ENCODE measurements at places on chromosomes 16 and 17. TPM values are rescaled to one million over a fixed set of nuclear protein-coding genes. Genes with fewer than 3 reads are reported as not detected.

DNA sequence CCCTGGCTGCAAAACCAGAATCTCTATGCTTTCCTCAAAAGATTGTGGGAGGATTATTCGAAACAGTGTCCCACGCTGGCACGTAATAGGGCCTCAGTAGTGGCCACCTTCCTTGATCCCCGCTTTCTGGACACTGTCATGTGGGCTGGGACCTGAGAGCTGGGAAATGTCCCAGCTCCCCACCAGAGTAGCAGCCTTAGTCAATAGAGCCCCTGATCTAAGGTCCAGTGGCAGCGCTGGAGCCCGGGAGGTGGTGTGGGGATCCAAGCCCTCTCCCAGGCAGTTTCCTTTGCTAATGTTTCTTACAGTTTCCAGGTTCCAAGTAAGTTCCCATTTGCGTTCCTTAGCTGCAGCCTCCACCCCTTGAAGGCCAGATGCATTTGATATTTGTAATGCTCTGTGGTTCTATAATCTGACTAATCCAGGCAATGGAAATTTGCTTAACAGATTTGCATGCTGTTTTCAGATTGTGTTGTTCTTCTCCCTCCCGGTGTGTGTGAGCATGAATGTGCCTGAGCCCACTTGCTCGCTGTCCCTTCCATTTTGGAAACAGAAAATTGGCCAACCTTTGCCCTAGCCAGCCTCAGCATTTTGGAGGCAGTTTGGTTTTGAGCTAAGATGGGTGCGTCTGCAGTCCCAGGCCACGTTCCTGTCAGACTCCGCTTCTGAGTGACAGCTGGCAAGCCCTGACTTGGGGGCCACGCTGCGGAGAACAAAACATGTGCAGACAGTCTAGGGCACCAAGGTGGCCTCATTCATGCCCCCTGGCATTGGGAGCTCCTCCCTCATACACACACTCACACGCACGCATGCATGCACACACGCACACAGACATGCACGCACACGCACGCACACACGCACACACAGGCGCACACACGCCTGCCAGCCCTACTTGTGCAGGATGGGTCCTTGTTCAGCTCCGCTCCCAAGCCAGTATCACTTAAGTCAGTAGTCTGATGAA is 69.4 kb downstream of the CCDC182 start:
- no peak for DNase-seq

ARHGDIA gene
- 193 TPM for total RNA-seq

DNA sequence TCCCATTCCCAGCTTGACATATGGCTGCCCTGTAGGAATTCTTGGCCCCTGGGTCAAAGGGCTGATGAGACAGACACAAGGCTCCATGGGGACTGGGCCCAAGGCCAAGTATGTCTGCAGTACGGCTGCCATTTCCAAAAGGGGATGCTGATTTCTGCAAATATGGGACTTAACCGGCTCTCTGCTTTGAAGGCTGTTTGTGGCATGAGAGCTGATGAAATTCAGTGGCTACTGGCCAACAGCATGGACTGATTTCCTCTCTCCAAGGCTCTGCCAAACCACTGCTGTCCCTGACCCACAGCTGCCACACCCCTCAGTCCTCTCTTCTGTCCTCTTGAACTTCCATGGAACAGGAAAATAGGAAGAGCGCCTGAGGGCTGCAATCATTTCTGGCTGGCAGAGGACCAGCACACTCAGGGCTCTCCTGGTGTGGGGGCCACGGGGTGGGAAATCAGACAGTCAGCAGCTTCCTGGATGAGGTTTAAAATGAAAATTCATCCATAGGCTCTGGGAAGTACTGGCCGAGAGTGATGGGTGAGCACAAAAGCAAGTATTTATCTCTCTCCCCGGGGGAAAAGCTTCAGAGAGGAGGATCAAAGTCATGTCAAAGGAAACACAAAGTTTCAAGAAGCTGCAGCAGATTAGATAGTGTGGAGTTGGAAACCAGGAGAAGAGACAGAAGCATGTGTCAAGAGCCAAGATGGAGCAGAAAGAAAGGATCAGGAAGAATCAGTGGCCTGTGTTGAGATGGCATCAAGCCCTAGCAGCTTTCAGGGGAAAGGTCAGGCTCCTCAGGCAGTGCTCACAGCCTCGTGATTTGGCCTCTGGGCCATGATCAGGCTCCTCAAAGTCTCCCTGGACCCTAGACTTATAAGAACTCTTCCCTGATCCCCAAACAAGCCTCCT is 64.1 kb upstream of the SREBF1 start:
- DNase-seq: peak; percentile 94

- DNase-seq: peak; percentile 90
Measured at GRCh38 chr17:50686494-50687199, 21.1 kb downstream of the ANKRD40 start.

ALOX15 gene
- total RNA-seq: not detected

DNA sequence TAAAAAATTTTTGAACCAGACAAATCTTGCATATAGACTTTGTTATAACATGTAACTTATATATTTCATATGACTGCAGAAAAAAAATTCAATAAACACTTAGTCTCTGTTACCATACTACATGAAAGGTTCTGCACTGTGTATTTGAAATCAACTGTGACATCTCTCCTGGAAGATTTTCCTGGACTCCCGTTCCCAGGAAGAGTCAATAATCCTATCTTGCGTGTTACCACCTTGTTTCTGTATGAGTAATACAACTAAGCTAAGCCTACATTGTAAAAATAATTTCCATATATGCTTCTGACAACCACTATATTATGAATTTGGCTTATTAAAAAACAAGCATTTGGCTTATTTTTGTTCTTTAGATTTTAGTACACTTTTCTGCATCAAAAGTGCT is 665.6 kb upstream of the SOX9 start:
- no peak for DNase-seq

- peak; percentile 46 for DNase-seq
Measured at GRCh38 chr17:66353937-66354401, 51.6 kb downstream of the PRKCA start.

DNA sequence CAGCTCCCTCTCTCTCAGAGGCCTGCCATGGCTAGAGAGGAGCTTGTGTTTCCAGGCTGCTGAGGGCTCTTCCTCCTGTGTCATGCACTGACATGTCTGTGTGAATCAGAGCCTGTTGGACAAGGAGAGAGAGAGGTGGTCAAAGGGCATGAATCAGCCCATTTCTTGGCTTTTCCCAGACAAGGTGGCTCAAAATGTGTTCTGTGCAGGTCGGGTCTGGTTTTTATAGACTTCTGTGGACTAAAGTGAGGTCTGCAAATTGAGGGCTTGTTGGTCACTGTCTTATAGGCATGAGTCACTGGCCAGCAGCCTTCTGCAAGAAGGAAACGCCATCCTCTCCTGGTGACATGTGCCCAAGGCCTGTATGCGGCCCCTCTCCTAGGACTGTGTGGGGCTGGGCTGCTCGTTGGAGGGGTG is 97.9 kb downstream of the FOXL1 start:
- peak; percentile 92 for DNase-seq

HNF1B gene
- not detected for total RNA-seq

PRSS8 gene
- total RNA-seq: not detected

KLHL36 gene
- total RNA-seq: 83.9 TPM

TNFRSF12A gene
- 700 TPM for total RNA-seq

- no peak for DNase-seq
Measured at GRCh38 chr17:82862737-82863382, 23.0 kb upstream of the ZNF750 start.

- peak; percentile 94 for DNase-seq
Measured at GRCh38 chr17:81552244-81553017, at the start of gene FAAP100. Gene FAAP100 (minus strand): TSS chr17:81552353. CDS start chr17:81552330, 23 bp downstream.

GRCh38 chr16:23615805-23616204 is 19.7 kb upstream of the NDUFAB1 start:
- no peak for DNase-seq

DNA sequence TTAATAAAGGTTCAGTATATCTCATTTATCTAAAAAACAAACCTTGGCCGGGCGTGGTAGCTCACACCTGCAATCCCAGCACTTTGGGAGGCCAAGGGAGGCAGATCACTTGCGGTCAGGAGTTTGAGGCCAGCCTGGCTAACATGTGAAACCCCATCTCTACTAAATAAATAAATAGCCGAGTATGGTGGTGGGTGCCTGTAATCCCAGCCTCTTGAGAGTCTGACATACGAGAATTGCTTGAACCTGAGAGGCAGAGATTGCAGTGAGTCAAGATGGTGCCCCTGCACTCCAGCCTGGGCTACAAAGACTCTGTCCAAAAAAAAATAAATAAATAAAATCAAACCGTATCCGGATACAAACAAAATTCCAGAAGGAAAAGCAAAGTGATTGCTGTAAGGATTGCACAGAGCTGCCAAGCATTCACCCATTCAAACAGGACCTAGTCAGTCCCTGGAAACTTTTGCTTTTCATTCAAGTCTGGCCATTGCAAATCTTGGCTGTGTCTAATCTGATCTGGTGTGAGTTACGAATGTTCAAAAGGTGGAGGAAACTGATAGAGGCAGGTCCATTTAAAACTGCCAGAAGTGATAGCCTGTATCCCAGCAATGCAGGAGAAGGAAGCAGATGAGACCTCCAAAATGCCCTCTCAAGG is 102.5 kb upstream of the CLEC3A start:
- DNase-seq: no peak

GRCh38 chr17:4195306-4195705 is 52.3 kb downstream of the CYB5D2 start:
- DNase-seq: peak; percentile 23

WFDC1 gene
- total RNA-seq: 0.76 TPM

GRCh38 chr17:8466456-8466855 is 30.8 kb downstream of the NDEL1 start:
- peak; percentile 67 for DNase-seq

DNA sequence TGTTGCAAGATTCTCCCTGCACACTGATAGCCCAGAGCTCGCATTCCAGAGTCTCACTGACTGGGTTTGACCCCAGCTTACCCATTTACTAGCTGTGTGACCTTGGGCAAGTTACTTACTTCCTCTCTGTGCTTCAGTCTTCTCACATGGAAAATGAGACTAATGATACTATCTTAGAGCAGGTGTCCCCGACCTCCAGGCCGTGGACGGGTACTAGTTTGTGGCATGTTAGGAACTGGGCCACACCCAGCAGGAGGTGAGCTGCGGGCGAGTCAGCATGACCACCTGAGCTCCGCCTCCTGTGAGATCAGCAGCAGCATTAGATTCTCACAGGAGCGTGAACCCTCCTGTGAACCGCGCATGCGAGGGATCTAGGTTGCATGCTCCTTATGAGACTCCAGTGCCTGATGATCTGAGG is 15.8 kb downstream of the ANKFY1 start:
- DNase-seq: no peak

DNA sequence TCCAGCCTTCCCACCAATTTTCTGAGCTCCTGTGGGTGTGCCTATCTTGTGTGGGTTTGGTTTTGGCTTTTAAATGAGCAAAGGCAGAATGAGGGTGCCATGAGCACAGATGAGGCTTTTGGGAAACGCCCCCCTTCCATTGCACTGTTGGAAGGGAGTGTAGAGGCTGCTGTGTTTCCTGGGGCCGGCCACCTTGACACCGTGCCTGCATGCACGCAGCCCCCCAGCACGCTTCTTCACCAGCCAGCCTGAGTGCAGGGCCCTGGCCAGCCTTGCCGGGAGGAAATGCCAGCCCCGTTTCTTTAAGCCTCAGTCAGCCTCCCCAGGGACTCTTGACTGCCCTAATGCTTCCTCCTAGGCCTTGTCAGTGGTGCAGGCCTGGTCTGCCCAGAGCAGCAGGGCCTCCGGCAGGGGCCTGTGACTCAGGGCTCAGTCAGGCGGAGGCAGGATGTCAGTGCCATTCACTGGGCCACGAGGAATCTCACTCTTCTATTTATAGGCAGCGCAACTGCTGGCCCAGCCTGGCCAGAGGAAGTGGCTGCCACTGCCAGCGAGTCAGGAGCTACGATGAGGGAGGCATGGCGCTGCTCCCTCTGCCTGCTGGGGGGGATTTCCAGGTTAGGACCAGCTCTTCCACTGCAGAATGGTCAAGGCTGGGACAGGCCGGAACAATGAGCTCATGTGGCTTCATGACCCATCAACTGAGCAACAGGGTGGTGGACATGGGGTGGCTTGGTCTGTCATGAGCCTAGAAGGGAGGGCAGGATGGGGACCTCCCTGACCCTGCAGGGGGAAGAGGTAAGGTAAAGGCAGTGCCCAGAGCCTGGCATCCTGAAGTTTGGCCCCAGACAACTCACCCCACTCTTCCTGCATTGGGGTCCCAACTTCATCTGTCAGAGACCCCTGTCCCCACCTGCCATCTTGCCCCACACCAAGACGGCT is 205.2 kb downstream of the RAB11FIP4 start:
- peak; percentile 100 for DNase-seq

GRCh38 chr17:59688008-59688407 is 19.2 kb downstream of the PTRH2 start:
- peak; percentile 68 for DNase-seq

KRTAP1-5 gene
- total RNA-seq: 49.2 TPM

- DNase-seq: no peak
Measured at GRCh38 chr17:54028986-54029580, 206.4 kb downstream of the KIF2B start.

- no peak for DNase-seq
Measured at GRCh38 chr17:76502341-76503211, 1.4 kb upstream of the RHBDF2 start.

GRCh38 chr16:31085411-31085810 is 3.3 kb downstream of the PRSS53 start:
- DNase-seq: no peak

GPRC5B gene
- 0.63 TPM for total RNA-seq

SPATA22 gene
- not detected for total RNA-seq

DNA sequence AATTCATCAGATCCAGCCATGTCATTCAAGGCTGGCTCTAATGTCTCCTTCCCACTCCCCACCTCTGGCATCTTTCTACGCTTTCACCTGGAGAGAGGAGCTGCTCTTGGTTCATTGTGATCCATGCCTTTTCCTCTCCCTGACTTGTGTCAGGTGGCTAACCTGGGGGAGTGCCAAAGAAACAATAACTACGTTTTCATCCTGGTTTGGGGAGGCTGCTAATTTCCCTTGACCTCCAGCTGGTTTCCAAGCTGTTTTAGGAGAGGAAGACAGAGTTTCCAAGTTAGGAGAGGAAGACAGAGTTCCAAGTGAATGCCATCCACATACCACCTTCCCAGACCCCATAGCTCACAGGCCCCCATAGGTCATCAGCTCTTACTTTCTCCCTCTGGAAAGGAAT is 40.0 kb upstream of the HLF start:
- DNase-seq: no peak

DOC2B gene
- not detected for total RNA-seq

TPSB2 gene
- total RNA-seq: not detected

STAT5A gene
- 26.3 TPM for total RNA-seq

GRCh38 chr17:63120406-63120805 is 154.4 kb downstream of the TANC2 start:
- DNase-seq: peak; percentile 47

BLTP2 gene
- 145 TPM for total RNA-seq

DNA sequence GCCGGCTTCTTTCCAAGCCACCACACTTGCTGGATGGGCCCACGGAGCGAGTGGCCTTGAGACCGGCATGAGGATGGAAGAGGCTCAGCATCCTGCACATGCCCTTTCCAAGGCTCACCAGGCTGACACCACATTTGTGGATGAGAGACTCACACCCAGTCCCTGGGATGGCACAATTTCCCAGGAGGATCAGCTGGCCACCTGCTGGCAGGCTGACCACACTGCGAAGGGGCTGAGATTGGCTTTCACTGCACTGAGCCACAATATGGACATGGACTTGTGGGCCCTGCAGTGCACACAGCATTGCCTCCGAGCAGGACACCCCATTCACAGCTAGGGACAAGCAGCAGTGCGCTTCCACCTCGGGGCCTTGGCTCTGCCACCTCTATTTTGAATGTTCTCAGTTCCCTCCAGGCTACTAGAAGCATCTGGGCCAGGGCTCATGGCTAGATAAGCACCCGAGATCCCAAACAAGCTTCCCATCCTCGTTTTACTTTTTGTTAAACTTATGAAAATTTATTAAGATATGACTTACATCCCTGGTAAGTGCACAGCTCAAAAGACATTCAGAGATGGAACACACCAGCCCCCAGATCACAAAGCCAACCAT is 25.3 kb upstream of the KSR1 start:
- DNase-seq: peak; percentile 59

- DNase-seq: no peak
Measured at GRCh38 chr17:17567631-17568030, 23.9 kb downstream of the PEMT start.
